Activated naive CD4-positive, alpha-beta T cell (primary cell): ENCODE measurements at places on chromosomes 7 and 10.

DNA sequence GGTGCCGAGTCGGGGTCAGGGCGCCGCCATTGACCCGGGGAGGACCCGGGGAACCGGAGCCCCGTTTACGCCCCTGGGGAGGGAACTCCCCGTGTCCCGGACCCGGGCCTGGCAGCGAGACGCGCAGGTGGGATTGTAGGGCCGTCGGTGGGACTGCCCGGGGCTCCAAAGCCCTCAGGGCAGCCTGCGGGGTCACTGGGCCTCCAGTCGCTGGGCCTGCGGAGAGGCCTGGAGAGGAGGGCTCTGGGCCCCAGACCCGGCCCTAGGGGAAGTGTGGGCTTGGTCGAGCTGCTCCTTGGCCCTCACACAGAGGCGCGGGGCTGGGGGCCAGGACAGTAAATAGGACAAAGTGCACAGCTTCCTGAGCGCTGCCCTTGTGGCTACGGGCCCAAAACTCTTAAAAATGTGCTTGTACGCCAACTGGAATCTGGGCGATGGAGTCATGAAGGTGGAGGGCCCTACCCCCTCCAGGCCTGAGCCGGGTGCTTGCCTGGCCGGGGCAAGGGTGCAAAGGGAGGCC, 657 bp downstream of the ECHDC3 start:
- DNase-seq, result no peak

- DNase-seq, result no peak
Measured at GRCh38 chr7:69515495-69516212, 82.6 kb upstream of the AUTS2 start.

- no peak for DNase-seq
Measured at GRCh38 chr7:114931656-114932011, 9.7 kb downstream of the MDFIC start.

DNA sequence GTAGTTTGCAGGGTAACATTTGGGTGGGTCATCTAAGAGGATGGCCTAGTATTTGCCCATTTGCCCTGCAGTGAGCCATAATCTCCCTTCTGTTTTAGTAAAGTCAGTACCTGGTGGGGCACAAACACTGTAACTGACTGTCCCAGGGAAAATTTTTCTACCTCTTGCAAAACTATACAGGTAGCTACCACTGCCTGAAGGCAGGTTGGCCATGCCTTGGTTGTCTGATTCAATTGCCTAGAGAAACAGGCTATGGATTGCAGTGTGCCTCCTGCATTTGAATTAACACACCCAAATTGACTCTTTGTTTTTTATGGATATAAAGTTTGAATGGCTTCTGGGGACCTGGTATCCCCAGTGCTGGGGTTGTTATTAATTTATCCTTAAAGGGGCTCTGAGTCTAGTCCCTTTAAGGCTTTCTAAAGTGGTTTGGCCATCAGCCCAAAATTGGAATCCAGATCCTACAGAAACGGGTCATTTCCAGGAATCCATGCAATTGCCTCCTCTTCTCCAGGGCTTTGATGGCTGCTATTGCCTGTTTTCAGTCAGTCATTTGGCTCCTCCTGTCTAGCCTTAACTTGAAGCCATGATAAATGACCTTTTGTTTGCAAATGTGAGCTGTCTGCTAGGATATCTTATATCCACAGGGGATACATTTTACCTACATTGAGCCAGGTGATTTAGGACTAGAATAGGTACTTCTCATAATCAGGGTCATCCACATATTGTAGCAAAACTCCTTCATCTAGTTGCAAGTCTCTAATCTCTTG, 89.1 kb downstream of the STRA8 start:
- no peak for DNase-seq

GRCh38 chr10:47412869-47413268, 28.8 kb upstream of the ZNF488 start:
- DNase-seq, result no peak

GRCh38 chr7:143285470-143285778, 666 bp downstream of the TMEM139 start:
- no peak for DNase-seq

- DNase-seq, result no peak
Measured at GRCh38 chr7:7104971-7105370, 77.4 kb upstream of the C1GALT1 start.

DNA sequence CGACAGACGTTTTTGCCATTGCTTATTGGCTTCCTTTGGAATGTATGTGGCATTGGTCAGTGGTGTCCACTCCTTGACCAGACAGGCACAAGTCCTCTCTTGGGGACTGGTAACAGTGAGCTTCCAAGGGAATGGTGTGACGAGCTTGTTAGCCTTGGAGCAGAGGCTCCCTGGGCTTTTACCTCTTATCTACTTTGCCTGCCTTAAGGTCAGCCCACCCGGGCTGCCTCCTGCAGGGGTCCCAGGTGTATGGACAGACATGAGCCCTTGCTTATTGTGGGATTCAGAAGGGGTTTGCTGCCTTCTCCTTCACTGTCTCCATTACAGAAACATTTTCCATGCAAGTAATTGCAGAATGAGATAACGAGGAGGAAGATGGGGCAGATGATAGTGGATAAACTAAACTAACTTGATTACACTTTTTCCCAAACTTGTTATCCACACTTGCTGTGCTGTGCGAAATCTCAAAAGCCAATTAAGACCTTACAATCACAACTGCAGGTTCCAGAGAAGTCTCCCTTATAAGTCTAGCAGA, 29.7 kb downstream of the PLPP4 start:
- no peak for DNase-seq

DNA sequence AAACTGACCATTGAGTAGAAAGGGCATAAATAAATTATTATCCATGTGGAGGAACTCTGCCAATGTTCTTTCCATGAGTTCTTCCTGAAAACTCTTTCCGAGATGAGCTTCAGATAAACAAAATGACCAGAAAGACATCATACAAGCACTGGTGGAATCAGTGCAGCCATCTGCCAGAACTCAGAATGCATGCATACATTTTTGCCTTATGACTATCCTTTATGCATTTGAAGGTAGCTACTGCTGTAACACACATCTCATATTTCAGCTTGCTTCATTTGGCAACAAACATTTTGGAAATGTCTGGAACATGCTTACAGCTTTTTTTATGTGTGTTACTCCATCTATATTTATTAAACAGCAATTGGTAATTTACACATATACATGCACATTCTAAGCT, 448.9 kb downstream of the PLXDC2 start:
- no peak for DNase-seq

DNA sequence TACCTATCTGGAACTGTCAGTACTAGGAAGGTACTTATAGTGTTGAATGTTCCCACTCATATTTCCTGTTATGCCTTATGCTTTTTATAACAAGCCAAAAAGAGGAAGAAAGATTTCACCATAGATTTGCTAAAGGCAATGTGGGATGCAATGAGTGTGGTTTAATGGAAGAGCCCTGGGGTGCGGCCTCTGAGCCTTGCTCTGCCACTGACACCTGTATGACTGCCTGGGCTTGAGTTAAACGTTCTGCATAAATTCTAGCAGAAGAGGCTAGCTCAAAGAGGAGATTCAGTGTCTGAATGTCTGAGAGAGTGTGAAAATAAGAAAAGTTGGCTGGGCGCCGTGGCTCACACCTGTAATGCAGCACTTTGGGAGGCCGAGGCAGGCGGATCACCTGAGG, 143.8 kb downstream of the TPST1 start:
- DNase-seq, result no peak
